ENCODE measurements at places on chromosomes 16 and 17.

- DNase-seq, result no peak
Observed at GRCh38 chr16:58509256-58510096, 5.8 kb upstream of the SETD6 start.

DNA sequence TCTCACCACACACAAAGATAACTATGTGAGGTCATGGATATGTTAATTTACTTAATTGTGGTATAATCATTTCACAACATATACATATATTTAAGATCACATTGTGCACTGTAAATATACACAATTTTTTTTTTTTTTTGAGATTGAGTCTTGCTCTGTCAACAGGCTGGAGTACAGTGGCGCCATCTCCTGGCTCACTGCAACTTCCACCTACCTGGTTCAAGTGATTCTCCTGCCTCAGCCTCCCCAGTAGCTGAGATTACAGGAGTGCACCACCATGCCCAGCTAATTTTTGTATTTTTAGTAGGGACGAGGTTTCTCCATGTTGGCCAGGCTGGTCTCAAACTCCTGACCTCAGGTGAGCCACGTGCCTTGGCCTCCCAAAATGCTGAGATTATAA is 11.5 kb upstream of the PRSS54 start:
- DNase-seq, result peak; percentile 15

- no peak for DNase-seq
Observed at GRCh38 chr17:57086069-57086930, 1.3 kb downstream of the AKAP1 start.

GRCh38 chr17:7060165-7060891 is 16.4 kb upstream of the SLC16A11 start:
- DNase-seq, result no peak
